ENCODE measurements at places on chromosomes 11 and 22.

- no peak for DNase-seq
These were observed 221.2 kb upstream of the PLET1 start for GRCh38 chr11:112481893-112482292.

DNA sequence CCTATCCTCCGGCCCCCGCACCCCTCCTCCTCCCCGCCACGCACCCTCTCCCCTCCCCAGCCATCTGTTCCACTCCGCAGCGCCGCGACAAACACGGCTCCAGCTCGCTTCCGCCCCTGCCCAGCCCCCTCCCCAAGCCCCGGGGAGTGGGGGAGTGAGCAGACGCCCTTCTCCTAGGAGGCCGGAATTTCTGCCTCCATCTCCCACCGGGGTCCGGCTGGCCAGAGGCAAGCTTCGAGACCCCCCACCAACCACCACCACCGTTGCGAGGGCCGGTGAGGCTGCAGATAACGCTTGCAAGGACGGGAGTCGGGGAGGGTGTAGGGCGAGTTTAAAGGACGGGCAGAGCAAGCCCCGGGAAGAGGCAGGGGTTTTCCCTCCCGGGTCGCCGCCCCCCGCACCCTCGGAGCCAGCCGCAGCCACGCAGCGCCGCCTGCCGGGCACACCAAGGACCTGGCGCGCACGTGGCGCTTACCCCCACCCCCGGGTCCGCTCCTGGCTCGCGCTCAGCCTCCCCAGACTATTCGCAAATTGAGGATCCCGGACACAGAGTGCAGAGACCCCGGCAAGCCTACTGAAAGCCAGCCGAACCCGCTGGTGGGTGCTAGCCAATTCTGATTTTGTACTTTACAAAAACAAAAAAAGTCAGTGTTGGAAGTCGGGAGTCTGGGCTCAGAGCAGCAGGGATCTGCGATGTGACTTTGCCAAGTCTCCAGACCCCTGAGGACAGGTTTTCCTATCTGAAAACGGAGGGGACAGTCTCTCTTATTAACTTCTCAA lies 22.6 kb downstream of the RTN4RL2 start:
- peak; percentile 77 for DNase-seq

- DNase-seq = peak; percentile 89
These were observed 2.0 kb downstream of the CREB3L1 start for GRCh38 chr11:46279126-46280099.

GRCh38 chr11:404551-405264 lies 10.1 kb downstream of the SIGIRR start:
- no peak for DNase-seq

- DNase-seq = no peak
These were observed 99.3 kb downstream of the RASSF10 start for GRCh38 chr11:13108416-13108815.

DNA sequence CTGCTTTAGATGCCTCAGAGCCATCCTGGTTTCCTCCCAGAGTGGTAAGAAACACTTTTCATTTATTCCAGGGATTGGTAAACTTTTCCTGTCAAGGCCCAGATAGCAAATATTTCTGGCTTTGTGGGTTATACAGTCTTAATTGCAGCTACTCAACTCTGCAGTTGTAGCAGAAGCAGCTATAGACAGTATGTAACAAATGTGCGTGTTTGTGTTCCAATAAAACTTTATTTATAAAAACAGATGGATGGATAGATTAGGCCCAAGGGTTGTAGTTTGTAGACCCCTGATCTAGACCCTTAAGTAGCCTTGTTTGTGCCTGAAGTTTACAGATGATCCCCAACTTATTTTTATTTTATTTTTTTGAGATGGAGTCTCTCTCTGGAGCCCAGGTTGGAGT lies 17.9 kb downstream of the NNMT start:
- no peak for DNase-seq

DNA sequence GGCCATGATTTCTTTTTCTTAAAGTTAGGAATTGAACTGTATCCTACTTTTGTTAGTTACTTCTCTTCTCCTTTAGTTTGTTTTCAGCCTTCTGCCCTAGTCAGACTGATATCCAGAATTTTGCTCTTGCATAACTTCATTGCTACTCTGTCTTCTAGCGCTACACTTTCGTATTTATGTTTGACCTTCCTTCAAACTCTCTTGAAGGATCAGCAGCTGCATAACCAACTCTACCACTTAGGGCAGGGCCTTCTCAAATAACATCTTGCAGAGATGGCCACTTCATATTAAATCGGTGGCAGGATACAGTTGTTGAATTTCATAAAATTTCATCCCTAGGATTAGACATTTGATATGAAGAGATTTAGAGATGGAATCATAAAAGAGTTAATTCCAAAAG lies 43.9 kb downstream of the KDM2A start:
- no peak for DNase-seq

GRCh38 chr11:134734141-134734845 lies 322.3 kb upstream of the B3GAT1 start:
- DNase-seq = no peak

GRCh38 chr11:86746514-86746913 lies 53.8 kb upstream of the PRSS23 start:
- peak; percentile 50 for DNase-seq

DNA sequence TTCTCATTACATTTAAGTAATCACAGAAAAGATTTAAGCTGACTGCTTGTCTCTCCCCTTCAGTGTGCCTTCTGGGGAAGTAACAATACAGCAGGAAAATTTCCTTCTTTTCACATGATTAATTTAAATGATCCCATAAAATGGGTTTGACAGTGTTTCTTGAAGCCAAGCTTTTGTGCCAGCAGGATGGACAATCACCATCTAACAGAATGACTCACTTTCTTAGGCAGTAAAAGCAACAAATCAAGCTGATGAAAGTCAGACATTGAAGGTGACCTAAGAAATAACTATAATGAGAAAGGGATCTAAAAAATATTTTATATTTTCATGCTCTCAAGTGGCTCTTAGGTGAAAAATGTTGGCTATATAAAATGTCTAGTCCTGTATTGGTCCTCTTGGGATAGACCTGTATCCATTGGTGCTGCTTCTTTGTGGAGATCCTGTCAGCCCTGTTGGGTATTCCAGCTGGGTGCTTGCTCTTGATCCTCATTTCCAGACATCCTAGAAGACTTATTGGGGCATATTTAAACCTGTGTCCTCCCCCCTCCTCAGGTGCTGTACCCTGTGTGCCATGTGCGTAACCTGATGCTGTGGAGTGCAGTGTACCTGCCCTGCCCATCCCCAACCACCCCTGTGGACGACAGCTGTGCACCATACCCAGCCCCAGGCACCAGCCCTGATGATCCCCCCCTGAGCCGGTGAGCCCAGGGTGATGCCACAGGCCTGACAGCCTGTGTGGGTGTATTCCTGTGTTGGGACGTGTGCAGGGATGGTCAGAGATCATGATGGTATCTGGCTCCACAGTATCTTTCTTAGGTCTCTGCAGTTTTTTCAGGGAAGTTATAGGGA lies 62.7 kb upstream of the HORMAD2 start:
- no peak for DNase-seq

DNA sequence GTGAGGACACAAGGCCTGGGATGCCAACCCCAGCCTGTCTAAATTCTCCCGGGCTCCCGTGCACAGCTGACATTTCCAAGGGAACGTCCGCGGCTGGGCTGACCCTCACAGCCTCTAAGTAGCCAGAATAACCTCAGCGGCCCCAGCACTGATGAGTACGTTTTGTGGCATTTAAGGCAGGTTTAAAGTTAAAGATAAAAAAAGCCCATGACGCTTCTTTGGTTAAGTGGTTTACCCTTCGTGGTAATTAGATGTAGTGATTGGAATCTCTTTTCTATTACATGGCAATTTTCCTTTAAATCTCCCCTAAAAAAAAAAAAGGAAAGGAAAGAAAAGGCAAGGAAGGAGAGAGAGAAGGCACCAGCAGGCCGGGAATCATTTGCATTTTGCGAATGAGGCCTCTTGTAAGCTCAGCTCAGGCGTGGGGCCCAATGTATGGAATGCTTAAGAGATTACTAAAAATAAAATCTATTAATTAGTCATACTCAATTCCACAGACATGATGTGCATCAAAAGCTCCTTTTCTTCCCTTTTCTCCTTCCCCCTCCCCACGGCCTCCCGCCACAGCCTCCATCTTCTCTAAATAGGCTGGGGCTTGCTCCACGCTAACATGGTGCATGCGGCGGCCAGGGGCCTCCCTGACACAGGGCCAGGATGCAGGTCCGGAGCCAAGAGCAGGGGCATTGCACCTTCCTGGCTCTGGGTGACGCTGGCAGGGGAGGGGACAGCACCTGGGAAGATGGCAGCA lies 44.1 kb downstream of the MACROD1 start:
- no peak for DNase-seq

DNA sequence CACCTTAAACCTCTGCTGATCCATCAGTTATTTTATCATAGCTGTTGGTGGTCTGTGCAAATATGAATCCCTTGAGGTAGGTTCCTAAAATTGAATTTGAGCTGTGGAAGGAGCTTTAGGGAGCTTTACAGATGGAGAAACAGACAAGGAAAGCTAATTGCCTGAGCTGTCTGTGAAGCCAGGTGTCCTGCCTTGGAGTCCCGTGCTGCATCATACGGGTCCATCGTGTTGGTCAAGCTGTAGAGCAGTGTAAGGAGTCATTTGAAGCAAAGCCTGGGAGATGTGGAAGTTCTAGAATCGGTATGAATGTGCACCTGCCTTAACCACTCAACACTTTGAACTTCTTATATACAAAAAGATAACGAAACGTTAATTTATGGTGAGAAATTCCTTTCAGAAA lies 1.0 kb downstream of the POLA2 start:
- DNase-seq = no peak

DNA sequence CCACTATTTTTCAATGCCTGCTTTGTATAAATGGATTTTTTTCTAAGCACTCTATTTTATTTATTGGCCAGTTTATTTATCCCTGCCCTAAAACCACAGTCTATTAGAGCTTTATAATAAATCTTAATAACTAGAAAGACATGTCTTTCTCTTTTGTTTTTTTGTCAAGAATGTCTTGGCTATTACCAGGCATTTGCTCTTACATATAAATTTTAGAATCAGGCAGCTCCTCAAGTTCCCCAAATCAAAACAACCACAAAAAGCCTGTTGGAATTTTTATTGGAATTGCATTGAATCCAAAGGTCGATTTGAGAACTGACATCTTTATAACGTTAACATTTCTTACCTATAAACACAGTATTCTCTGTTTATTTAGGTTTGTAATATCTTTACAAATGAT lies 85.8 kb upstream of the SC5D start:
- no peak for DNase-seq

DNA sequence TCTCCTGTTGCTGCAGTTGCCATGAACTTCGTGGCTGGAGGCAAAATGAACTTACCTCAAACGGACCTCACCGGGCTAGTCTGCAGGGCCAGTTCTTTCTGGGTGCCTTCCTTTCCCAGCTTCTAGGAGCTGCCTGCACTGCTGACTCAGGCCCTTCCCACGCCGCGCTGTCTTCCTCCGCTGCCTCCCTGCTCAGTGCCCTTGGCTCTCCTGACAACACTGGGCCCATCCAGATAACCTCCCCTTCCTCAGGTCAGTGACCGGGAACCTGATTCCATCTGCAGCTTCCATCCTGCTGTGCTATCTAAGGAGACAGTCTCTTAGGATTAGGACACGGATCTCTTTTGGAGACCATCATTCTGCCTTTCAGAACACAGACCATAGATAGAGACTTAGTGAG lies 19.3 kb downstream of the MOB2 start:
- DNase-seq = no peak

DNA sequence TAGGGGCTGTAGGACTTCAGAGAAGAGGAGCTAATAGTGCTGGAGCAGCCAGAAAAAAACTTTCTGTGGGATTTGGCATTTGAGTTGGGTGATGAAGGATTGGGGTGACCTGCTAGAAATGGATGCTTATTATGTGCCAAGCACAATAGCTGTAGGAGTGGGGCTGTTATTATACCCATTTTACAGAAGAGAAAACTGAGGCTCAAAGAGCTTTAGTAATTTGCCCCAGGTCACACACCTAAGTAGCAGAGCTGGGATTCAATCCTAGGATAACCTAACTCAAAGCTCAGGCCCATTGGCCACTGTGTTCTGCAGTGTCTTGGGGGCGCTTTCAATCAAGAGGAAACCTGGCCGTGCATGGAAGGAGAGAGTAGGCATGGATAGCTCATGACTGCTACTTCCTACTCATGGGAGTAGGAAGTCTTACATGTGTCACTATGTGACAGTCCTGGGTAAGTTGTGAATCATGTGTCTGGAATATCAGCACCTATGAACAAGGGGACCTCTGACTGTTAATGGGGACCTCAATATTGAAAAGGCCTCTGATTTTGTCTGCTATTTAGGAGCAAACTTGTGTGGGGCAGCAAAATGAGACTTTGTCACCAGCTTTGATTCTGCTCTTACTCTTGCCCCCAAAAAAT lies 6.1 kb upstream of the ELF5 start:
- no peak for DNase-seq

- DNase-seq = no peak
These were observed 24.5 kb downstream of the RTL6 start for GRCh38 chr22:44473580-44473979.

- DNase-seq = no peak
These were observed 39.2 kb downstream of the ZFTA start for GRCh38 chr11:63729326-63729725.

DNA sequence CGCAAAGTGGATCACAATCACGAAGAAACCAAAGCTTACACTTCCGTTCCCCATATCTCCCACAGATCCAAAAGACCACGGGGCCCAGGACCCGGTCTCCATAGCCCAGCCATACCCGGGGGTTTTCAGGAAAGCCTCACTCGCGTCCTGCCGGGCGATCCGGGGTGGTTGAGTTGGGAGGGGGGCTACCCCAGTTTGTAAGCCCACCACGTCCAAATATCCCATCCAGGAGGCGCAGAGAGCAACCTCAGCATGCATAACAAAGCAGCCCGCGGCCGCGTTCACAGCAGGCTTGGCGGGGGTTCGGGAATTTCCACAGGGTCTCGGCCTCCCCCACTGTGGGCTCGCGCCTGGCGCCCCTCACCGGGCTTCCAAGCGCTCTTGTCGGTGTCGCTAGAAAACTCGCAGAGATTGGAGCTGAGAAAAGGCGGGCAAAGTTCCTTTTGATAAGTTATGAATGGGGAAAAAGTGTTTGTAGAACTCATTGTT lies 9.5 kb downstream of the SDF2L1 start:
- DNase-seq = no peak

- DNase-seq = peak; percentile 54
These were observed 33.9 kb downstream of the PRDM11 start for GRCh38 chr11:45180179-45180847.

DNA sequence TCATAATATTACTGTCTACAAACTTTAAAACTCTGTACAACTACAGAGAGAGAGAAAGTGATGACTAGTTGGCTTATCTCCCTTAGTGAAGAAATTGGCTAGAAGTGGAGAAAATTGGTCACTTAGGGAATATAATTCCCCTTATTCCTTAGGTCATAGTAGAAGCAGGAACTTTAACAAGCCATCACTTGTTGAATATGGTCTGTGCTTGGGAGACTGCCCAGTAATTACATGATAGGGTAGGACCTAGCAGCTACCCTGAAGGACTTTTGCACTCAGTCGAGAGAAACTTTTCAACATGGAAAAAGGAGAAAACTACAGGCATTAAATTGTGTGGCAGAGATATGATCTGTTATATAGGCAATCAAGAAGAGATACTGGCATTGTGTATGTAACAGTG lies 576.5 kb upstream of the CCDC90B start:
- no peak for DNase-seq
